ENCODE measurements at places on chromosomes 7 and 10. TPM values are rescaled to one million over a fixed set of nuclear protein-coding genes. Genes with fewer than 3 reads are reported as not detected.

GRCh38 chr7:17144322-17144721 is 154.1 kb upstream of the AHR start:
- H3K36me3 ChIP-seq, result no peaks in the 10 kb centered on the region
- H3K4me3 ChIP-seq, result no peak overlapping the region
- H3K27ac ChIP-seq, result no peak overlapping the region
- H3K4me1 ChIP-seq, result peaks cover 2% of the 10 kb centered on the region
- no peaks in the 10 kb centered on the region for H3K27me3 ChIP-seq

GRCh38 chr10:77837248-77837924 is 89.2 kb downstream of the DLG5 start:
- no peaks in the 10 kb centered on the region for H3K27me3 ChIP-seq
- no peak overlapping the region for H3K4me3 ChIP-seq

GRCh38 chr7:41696323-41696916 is 6.5 kb downstream of the INHBA start:
- H3K27me3 ChIP-seq, result no peaks in the 10 kb centered on the region
- no peaks in the 10 kb centered on the region for H3K36me3 ChIP-seq
- no peak overlapping the region for H3K27ac ChIP-seq
- H3K4me1 ChIP-seq, result no peaks in the 10 kb centered on the region
- DNase-seq, result no peak
- no peak overlapping the region for H3K4me3 ChIP-seq

GRCh38 chr7:115869190-115869589 is 161.4 kb downstream of the TFEC start:
- H3K4me1 ChIP-seq, result no peaks in the 10 kb centered on the region
- no peak overlapping the region for H3K4me3 ChIP-seq
- DNase-seq, result no peak
- H3K36me3 ChIP-seq, result no peaks in the 10 kb centered on the region
- H3K27me3 ChIP-seq, result no peaks in the 10 kb centered on the region
- no peak overlapping the region for H3K27ac ChIP-seq

The ZNF679 gene
- polyA plus RNA-seq, result not detected

GRCh38 chr10:94676496-94676895 is 7.0 kb upstream of the CYP2C18 start:
- DNase-seq, result no peak
- H3K4me3 ChIP-seq, result no peak overlapping the region
- H3K27me3 ChIP-seq, result no peaks in the 10 kb centered on the region
- H3K36me3 ChIP-seq, result no peaks in the 10 kb centered on the region
- H3K27ac ChIP-seq, result no peak overlapping the region

The ACTA2 gene
- polyA plus RNA-seq, result 78.2 TPM

The TEX36 gene
- polyA plus RNA-seq, result not detected

The PLPP4 gene
- not detected for polyA plus RNA-seq

The ACHE gene
- polyA plus RNA-seq, result 3.0 TPM

The MOGAT3 gene
- not detected for polyA plus RNA-seq

The PVRIG gene
- 46.3 TPM for polyA plus RNA-seq

DNA sequence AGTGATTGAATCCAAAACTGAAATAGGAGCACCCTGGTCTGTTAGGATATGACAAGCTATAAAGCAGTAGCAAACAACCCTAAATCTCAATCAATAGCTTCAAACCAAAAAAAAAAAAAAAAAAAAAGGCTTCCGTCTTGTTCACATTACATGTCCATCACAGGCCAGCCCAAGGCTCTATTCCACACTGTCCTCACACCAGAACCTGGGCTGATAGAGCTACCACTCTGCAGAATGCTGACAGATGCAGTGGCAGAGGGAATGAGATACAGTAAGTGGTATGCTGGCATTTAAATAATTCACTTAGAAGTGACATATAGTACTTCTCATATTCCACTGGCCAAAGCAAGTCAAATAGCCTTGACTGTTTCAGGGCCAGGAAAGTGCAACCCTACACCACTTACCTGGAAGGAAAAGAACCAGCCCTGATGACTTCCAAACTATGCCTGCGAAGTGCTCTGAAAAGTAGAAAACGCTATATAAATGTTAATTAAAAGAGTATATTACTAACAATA is 5.8 kb downstream of the CDCA7L start:
- H3K4me3 ChIP-seq, result no peak overlapping the region
- H3K27ac ChIP-seq, result peak overlapping the region; percentile 78
- no peaks in the 10 kb centered on the region for H3K27me3 ChIP-seq
- no peaks in the 10 kb centered on the region for H3K36me3 ChIP-seq
- DNase-seq, result no peak

GRCh38 chr10:10798102-10798863 is 219.4 kb upstream of the CELF2 start:
- H3K4me3 ChIP-seq, result no peak overlapping the region
- H3K27me3 ChIP-seq, result no peaks in the 10 kb centered on the region
- H3K27ac ChIP-seq, result no peak overlapping the region
